ENCODE measurements at places on chromosomes 7 and 10. TPM values are rescaled to one million over a fixed set of nuclear protein-coding genes. Genes with fewer than 3 reads are reported as not detected.

DNA sequence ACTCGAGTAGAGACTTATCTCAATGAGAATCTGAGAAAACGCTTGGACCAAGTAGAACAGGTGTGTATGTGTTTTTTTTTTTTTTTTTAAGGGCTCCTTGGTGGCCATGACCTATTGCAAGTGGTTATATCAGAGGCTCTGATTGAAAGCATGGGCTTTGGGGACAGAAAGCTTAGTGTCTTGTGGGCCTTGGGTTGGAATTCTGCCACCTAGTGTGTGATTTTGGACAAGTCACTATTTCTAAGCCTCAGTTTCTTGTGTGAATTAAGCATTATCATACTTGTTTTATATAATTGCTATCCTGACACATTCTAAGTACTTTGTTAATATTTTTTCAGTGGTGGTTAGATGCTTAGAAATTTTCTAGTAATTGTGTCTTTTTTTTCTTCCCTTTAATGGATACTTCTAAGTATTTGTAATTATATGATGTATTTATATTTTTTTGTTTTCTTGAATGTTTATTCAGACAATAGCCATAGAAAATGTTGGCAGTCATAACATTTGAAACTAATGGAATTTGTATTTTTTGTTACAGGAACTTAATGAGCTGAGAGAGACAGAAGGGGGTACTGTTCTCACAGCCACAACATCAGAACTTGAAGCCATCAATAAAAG is 33.1 kb downstream of the SMC3 start:
- ATAC-seq = peak; percentile 63

The ADAM12 gene
- 8.4 TPM for total RNA-seq

The PRXL2A gene
- 9.6 TPM for total RNA-seq

The VIM gene
- total RNA-seq = 1,699 TPM

All from activated T-helper 17 cell treated with anti-CD3 and anti-CD28 coated beads, Interleukin-2, amount 50 U/mL, for 72 hours (primary cell).